Pancreas (tissue), 10 donors: ENCODE measurements at places on chromosomes 3 and 15. TPM values are rescaled to one million over a fixed set of nuclear protein-coding genes. Genes with fewer than 3 reads are reported as not detected.

DNA sequence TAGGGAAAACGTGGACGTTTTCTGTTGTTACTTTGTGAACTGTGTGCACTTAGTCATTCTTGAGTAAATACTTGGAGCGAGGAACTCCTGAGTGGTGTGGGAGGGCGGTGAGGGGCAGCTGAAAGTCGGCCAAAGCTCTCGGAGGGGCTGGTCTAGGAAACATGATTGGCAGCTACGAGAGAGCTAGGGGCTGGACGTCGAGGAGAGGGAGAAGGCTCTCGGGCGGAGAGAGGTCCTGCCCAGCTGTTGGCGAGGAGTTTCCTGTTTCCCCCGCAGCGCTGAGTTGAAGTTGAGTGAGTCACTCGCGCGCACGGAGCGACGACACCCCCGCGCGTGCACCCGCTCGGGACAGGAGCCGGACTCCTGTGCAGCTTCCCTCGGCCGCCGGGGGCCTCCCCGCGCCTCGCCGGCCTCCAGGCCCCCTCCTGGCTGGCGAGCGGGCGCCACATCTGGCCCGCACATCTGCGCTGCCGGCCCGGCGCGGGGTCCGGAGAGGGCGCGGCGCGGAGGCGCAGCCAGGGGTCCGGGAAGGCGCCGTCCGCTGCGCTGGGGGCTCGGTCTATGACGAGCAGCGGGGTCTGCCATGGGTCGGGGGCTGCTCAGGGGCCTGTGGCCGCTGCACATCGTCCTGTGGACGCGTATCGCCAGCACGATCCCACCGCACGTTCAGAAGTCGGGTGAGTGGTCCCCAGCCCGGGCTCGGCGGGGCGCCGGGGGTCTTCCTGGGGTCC, at the start of gene TGFBR2:
Gene TGFBR2, plus strand, starts transcription at position 301 of the 731 bp plus-strand sequence. Its CDS starts 283 bp downstream, at position 584.
- peak; percentile 96 for DNase-seq

DNA sequence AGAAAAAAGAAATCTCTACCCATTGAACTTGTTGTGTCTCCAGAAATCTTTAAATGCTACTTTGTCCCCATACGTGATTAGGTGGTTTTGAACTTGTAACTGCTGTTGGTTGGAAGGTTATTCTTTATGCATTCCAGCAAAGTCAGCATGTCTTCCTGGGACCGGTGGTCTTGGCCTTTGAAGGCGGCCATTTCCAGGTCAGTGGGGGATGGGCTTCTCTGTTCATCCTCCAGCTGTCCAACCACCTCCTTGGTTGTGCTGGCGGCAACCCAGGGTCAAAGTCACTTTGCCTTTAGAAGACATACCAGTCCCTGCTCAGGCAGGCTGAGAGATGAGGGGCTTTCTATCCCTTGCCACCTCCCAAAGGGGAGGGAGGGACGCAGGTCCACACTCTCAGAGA, 37.9 kb upstream of the ARL8B start:
- no peak for DNase-seq

DNA sequence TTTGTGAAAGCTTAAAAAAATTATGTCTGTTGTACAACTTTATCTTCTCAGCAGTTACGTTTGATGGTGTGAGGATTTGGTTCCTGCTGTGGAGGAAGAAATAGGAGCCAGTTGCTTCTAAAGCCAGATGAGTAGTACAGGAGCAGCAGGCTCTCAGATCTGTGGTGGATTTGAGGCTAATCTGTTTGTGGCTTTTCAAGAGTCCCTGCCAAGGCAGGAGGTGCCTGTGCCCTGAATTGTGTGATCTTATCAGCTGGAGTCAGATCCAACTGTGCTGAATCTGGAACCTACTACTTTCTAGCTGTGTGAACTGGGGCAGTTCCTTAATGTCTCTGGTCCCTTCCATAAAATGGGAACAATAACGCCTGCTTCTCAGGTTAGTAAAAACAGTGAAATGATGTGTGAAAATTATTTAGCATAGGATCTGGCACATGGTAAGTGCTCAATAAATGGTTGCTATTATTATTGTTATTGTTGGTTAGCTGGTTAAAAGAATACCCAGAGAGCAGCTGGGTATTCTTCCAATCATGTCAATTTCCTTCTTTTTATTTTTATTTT, 7.7 kb downstream of the CLDN11 start:
- DNase-seq = no peak

- no peak for DNase-seq
Measured at GRCh38 chr3:43253294-43253693, 33.0 kb upstream of the SNRK start.

DNA sequence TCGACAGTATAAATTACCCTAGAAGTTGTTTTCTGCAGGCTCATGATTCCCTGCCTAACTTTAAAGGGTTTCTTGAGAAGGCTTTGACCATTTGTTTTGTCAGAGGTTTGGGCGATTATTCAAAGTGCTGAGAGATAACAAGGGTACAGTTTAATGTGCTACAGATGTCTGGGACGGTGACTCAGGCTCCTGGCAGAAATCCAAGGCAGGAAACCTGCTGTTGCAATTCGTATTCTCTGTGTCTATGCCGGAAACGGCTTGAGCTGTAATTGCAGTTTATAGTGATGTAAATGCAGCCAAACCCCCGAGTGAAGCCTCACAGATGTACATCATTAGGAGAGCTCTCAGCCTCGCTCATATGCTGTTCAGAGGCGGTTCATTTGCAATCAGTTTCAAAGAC, 65.6 kb downstream of the SYNPR start:
- DNase-seq = peak; percentile 75

DNA sequence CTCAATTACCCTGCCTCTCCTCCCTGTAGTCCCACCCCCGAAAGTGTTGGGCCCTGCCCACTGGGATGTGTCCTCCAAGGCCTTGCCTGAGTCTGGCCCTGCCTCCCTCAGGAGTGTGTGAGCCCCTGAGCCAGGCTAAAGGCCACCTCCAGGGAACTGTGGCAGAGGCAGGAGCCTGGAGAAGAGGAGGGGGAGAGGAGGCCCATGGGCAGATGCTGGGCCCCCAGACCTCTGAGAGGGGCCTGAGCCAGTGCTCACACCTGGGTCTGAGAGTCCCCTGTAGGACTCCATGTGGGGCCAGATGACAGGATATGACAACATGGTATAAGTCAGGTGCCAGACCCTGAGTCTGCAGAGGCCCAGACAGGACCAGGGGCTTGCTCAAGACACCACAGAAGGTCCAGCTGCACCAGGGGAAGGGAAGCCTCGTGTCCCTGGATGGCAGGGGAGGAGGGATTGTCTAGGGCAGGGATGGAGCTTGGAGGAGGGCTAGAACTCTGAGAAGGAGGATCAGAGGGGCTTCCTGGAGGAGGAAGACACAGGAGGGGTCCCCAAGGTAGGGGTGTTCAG, 217.9 kb downstream of the TBC1D2B start:
- DNase-seq = peak; percentile 92

DNA sequence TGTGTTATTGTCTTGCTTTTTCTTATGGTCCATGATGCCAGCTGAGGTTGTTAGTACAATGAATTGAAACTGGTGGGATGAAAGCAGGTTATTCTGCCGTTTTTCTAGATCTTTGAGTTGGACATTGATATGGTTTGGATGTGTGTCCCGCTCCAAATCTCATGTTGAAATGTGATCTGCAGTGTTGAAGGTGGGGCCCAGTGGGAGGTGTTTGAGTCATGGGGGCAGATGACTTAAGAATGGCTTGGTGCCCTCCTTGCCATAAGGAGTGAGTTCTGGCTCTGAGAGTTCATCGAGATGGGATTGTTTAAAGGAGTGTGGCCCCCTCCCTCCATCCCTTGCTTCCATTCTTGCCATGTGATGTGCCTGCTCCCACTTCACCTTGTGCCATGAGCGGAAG, 80.3 kb upstream of the PIAS1 start:
- no peak for DNase-seq

DNA sequence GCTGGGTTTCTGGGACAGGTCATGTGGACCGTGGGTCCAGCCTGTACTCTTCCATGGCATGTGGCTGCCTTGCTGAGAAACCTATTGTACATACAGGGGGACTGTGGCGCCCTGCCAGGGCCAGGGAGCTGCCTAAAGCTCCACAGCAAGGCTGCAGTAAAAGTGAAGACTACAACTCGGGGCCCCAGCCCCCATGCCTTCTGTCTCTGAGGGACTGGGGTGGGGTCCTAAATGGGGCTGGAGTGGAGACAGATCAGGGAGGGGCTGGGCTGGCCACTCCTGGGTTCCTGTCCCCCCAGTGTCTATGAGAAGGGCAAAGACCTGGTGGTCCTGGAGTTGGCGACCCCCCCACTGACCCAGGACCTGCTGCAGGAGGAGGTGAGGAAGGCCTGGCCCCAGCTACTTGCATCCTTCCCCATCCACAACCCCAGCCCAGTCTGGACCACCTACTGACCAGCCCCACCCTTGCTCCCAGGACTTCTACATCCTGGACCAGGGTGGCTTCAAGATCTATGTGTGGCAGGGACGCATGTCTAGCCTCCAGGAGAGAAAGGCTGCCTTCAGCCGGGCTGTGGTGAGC, 7.3 kb downstream of the VILL start:
- DNase-seq = peak; percentile 37

DNA sequence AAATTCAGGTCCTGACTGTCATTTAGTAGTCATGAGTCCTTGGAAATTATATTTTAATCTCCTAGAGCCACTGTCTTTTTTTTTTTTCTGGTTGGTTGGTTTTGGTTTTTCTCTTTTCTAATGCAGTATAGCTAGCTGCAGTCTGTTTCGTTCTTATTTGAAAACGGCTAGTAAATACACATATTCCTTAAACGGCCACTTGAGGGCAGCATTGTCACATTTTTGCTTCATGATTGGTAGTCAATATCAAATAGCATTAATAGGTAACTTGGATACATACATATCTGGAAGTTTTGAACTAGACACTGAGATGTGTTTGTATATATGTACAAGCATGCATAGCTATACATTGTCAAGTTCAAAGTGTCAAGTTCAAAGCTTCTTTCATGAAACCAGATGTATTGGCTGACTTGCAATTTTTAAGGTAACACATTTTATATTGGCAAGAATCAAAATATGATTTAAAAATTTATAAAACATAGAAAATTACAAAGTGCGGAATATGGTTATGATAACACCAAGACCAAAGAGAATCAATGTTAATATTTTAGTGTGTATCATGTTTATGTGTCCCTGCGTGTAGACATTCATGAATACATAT, 22.5 kb downstream of the GABRA5 start:
- DNase-seq = no peak

- no peak for DNase-seq
Measured at GRCh38 chr15:99037646-99038045, 30.1 kb upstream of the PGPEP1L start.

DNA sequence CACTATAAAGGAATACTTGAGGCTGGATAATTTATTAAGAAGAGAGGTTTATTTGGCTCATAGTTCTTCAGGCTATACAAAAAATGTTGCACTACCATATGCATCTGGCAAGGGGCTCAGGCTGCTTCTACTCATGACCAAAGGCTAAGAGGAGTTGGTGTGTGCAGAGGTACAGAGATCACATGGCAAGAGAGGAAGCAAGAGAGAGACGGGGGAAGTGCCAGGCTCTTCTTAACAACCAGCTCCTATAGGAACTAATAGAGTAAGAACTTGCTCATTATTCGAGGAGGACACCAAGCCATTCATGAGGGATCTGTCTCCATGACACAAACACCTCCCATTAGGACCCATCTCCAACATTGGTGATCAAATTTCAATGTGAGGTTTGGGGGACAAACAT, 6.0 kb upstream of the FNDC3B start:
- no peak for DNase-seq

GRCh38 chr3:125594125-125594524, 1.2 kb downstream of the OSBPL11 start:
- no peak for DNase-seq

DNA sequence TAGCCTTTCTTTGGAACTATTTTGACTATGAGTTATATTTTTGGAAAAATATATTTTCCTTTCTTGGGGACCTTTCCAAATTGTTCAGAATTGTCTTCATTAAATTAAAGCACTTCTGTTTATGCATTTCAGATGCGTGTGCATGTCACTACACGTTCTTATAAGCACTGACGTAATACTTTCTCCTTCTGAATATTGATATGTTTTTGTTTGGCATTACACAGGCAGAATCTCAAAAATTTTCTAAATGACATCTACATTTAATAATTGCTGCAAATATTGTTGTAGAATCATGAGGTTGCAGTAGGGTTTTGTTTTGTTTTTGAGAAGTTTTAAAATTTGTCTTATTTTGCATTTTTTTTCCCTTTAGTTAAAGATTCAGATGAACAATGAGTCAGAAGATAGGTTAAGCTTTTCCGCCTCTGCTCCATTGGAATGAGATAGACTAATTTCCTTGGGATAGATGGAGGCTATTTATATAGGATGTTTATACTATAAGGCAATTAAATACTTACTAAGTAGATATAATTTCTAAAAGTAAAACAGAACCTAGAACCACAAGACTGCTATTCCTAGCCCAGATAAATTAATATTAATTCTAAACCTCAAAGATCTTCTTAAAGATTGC, 110.8 kb downstream of the MBNL1 start:
- no peak for DNase-seq

DNA sequence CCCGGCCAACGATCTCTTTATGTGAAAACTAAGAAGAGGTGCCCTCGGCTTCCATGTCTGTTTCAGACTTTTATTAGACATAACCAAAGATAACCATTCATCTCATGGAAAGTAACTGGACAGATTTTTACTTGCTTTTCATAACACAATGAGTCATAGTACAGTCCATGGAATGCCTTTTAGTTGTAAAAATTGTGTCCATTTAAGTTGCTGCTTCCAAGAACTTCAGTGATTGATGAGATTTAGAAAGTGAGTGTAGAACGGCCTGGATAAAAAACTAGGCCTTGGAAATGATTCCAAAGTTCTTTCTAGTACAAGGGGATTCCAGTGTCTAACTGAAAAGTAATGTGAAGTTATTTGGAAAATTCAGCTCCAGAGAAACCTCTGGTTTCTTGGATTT, 10.8 kb downstream of the EIF2AK4 start:
- no peak for DNase-seq

DNA sequence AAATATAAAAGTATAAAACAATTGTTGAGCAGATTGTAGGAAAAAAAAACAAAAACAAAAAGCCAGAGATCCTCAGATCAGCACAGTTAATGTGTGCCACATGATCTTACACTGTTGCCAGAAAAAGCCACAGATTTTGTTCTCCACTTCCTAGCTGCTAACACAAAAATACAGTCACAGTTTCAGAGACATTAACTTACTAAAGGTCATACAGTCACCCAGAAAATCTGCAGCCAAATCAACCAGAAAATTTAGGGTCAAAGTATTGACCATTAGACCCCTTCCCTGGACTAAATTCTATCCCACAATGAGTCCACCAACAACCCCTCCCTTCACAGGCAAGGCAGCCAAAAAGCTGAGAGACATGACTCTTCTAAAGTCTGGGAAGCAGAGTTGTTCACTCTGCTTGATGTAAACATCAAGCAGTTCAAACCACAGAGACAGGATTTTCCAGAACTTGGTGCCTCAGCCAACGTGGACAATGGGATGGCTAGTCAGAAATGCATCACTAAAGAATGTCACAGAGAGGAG, 59.1 kb downstream of the SST start:
- DNase-seq = no peak

GRCh38 chr3:30129765-30130164, 476.6 kb upstream of the TGFBR2 start:
- DNase-seq = no peak

Gene SLC15A2
- 1.9 TPM for polyA plus RNA-seq

Gene ZNF620
- polyA plus RNA-seq = 2.5 TPM

Gene PCOLCE2
- 2.5 TPM for polyA plus RNA-seq

Gene MELTF
- polyA plus RNA-seq = 9.0 TPM

Gene ZKSCAN7
- 2.4 TPM for polyA plus RNA-seq

Gene AGBL1
- polyA plus RNA-seq = not detected

Gene PPP1R14D
- polyA plus RNA-seq = 2.6 TPM
